Brain microvascular endothelial cell (primary cell): ENCODE measurements at places on chromosomes 16 and 17.

- no peak for DNase-seq
Observed at GRCh38 chr16:68644715-68645493, at the start of gene CDH3. Gene CDH3, plus strand, starts transcription at chr16:68645310. Its CDS starts 70 bp downstream, at chr16:68645380.

- peak; percentile 63 for DNase-seq
Observed at GRCh38 chr17:17666111-17666714, 15.0 kb upstream of the RAI1 start.

DNA sequence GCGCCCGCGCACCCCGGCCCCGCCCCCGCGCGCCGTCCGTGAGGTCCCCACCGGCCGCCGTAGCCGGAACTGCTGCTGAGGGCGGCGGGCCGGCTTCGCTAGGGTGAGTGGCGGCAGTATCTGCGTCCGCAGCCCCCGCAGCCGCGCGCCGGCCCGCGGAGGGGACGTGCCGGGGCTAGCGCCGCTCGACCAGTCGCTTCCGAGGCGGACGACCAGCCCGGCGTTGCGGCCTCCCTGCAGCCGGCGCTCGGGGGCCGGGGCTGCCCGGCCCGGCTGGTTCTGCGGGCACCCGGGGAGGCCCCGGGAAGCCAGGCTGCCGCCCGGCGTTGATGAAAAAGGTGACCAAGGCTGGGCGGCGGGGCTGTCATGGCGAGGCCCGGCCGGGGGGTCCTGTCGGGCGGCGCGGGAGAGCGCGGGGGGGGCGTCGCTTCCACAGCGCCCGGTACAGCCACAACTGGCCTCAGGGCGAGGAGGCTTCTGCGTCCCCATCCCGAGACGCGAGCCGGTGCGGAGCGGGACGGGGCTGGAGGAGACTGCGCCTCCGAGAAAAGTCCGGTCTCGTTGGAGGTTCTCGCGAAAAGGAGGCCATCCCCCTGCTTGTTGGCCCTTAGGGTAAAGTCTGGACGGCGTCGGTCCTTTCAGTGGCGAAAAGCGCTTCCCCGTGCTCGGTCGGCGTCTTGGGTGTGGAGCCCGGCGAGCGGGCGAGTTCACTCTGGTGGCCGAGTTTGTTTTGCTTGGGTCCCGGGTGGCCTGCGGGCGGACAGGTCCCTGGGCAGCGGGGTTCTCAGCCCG, at the start of gene CRAMP1:
Gene CRAMP1 (plus strand): TSS at position 41 of the 792 bp plus-strand sequence. CDS start 2,280 bp downstream, outside the sequence.
- peak; percentile 9 for DNase-seq

- no peak for DNase-seq
Observed at GRCh38 chr17:65156185-65156834, 19.1 kb downstream of the RGS9 start.

DNA sequence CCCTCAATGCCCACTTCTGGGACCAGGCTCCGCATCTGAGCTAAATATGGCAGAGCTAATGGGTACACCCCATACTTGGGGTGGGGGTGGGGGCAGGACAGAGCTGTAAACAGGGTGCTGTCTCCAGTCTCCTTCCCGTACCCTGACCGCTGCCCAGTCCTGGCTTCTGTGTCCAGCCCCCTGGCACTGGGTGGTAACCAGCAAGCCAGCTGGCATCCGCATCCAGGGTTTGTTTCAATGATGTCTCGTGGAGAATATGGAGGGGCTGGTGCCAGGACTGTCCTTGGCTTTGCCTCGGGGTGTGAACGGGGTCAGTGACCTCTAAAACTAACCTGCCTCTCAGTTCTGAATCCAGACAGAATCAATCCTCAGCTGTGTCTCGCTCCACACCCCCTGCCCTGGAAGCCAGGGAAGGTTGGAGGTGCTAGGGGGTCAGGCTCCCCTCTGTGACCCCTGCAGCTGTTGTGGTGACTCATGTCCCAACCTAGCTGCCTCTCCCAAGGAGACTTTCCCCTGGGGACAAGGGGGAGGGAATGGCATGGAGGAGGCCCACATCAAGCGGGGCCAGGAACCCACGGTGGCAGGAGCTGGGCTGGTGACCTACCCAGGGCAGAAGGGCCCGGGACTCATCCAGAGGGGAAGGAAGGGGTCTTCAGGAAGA, 1.5 kb upstream of the PNMT start:
- DNase-seq, result no peak

DNA sequence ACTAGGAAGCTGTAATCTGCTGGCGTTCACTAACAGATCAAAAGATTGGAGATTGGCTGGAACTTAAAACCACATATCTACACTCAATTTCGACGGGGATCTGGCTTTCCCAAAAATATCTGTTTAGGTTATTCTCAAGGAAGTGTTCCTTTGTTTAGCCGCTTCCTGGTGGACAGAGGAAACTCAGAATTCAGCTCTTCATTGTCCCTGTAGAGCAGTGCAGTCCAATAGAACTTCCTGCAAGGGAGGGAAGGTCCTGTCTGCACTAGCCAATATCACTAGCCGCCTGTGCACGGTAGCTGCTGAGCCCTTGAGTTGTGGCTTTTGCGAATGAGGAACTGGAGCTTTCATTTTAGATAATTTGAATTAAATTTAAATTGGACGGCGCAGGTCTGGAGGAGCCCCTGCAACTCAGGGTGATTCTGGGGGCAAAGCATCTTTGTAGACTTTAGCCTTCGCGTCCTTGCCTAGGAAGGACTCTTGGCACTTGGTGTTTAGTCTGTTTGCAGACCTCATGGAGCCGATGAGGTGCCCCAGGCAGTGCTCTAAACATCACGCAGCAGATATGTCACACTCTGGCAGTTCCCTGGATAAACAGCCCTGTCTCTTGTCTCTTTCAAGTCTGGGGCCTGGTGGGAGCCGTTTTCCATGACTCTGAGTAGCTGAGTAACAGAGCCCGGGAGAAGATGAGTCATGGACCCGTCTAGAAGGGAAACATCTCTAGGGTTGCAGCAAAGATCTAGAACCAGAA, 122.2 kb downstream of the CCDC182 start:
- peak; percentile 77 for DNase-seq

GRCh38 chr17:62898239-62898864, 67.7 kb upstream of the TANC2 start:
- no peak for DNase-seq

DNA sequence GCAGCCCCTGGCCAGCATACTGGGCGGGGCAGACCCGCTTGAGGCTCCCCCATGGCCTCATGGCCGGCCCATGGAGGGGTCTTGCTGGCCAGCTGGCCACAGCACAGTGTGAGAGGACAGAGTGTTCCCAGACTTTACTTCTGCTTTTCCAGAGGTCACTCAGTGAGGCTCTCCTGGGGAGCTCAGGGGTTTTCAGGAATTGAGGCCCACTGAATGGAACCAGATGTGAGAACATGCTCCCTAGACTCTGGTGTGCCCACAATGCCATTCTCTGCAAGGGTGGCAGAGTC, 21.2 kb downstream of the ATP6V0D1 start:
- DNase-seq, result no peak

GRCh38 chr17:81285179-81285878, 9.8 kb downstream of the SLC38A10 start:
- peak; percentile 27 for DNase-seq

DNA sequence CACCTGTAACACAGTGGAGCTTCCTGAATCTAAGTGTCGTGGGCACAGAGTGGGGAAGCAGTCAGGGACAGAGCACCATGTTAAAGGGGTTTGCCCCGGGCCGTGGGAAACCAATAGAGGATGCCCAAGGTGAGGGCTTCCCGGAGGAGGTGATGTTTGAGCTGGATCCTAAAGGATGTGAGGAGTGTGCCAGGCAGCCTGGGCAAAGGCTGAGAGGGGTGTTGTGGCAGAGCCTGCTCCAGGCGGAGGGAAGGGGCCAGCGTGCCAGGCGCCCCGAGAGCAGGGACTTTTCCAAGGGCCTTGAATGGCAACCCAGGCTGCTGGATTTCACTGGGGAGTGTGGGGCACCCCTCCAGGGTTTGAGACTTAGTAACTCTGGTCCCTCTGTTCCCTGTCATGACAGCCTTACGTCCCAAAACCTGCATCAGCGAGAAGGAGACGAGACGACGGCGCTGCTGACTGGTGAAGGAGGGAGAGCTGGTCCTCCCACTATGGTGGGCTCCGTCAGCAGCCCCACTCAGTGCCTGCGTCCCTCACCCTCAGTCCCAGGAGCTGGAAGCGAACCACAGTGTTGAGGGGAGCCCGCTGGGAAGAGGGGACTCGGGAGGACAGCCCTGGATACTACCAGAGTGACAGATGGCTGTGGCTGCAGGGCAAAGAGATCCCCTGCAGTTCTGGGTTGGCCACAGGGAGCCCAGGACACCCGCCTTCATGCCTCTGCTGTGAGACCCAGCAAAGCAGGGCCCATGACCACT, 228.4 kb downstream of the KATNIP start:
- no peak for DNase-seq

- no peak for DNase-seq
Observed at GRCh38 chr17:21021208-21021803, 21.5 kb downstream of the USP22 start.

DNA sequence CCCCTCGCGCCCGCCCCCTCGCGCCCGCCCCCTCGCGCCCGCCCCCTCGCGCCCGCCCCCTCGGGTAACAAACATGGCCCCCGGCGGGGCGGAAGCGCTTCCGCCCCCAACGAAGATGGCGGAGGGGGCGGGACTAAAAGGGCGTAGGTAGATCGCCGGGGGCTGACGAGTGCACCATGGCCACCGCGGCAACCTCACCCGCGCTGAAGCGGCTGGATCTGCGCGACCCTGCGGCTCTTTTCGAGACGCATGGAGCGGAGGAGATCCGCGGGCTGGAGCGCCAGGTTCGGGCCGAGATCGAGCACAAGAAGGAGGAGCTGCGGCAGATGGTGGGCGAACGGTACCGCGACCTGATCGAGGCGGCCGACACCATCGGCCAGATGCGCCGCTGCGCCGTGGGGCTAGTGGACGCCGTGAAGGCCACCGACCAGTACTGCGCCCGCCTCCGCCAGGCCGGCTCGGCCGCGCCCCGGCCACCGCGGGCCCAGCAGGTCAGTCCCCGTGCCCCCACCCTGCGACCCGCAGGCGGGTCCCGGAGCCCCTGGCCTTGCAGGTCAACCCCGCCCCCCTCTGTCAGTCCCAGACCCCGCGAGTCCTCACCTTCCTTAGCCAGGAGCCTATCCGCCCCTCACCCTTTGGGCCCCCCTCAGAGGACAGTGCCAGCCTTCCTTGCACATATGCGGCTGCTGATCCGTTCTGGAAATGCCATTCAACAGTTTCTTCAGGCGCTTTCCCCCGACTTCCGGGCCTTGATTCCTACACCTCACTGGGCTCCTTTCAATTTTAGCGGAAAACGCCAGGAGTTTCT, at the start of gene COG1:
Gene COG1 (plus strand): TSS at position 162 of the 808 bp plus-strand sequence. CDS start 15 bp downstream, at position 177.
- peak; percentile 64 for DNase-seq

DNA sequence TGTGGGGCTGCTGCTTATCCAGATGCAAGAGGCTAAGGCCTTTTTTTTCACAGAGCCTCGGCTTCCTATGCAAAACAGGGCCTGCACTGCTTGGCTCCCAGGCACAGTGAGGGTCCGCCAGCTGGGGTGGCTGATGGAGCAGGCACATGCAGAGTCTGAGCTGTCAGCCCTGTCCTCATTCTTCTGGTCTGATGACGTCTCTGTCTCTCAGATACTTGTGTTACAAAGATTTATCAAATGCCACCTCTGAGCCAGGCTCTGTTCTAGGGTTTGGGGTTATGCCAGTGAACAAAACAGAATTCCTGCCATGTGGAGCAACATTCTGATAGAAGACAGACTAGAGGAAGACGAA, 4.8 kb downstream of the RNF40 start:
- DNase-seq, result no peak

DNA sequence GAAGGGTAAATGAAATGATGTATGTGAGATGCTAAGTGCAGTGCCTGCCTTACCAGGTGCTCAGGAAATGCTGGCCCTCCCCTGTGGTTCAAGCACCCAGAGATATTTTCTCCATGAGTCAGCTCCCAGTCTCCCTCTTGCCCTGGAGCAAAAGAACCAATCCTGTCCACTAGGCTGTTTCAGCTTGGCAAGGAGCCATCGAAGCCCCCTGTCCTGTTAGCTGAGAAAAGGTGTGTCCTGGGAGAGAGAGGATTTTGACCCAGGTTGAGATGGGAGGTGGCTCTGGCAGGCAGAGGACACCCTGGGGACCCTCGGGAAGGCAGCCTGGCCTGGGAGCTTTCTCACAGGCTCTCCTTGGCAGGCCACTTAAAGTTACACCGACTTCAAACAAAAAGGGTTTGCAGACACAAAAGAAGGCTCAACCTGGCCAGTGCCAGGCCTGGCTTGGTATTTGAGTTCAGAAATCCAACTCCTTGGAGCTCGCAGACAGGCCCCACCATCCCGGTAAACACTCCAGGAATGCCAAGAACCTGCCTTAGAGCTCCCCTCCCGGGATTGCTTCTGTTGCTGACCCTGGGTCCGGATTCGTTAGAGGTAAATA, 29.6 kb downstream of the NTN1 start:
- no peak for DNase-seq

- DNase-seq, result no peak
Observed at GRCh38 chr16:27568077-27568476, 18.1 kb downstream of the KATNIP start.
